RWPE2 (cell line): ENCODE measurements at places on chromosomes 4 and X.

GRCh38 chrX:74018253-74018652, 285.7 kb upstream of the ZCCHC13 start:
- DNase-seq: no peak

- DNase-seq: no peak
These were observed 257.4 kb downstream of the CFAP299 start for GRCh38 chr4:80592950-80593349.

- DNase-seq: no peak
These were observed 652.1 kb downstream of the ANKRD50 start for GRCh38 chr4:124060261-124060918.

DNA sequence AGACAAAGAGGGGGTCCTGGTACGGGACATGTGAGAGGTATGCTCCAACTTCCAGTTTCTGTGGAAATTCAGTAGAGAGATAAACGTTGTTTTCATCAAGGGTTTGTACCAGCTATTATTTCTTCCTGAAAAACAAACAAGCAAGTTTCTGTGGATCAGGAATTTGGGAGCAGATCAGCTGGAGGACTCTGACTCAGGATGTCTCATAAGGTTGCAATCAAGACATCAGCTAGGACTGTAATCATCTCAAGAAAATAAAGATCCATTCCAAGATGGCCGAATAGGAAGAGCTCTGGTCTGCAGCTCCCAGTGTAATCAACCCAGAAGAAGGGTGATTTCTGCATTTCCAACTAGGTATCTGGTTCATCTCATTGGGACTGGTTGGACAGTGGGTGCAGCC, 23.5 kb upstream of the NFKB1 start:
- no peak for DNase-seq

- no peak for DNase-seq
These were observed 62.7 kb downstream of the GAB1 start for GRCh38 chr4:143399113-143399949.

DNA sequence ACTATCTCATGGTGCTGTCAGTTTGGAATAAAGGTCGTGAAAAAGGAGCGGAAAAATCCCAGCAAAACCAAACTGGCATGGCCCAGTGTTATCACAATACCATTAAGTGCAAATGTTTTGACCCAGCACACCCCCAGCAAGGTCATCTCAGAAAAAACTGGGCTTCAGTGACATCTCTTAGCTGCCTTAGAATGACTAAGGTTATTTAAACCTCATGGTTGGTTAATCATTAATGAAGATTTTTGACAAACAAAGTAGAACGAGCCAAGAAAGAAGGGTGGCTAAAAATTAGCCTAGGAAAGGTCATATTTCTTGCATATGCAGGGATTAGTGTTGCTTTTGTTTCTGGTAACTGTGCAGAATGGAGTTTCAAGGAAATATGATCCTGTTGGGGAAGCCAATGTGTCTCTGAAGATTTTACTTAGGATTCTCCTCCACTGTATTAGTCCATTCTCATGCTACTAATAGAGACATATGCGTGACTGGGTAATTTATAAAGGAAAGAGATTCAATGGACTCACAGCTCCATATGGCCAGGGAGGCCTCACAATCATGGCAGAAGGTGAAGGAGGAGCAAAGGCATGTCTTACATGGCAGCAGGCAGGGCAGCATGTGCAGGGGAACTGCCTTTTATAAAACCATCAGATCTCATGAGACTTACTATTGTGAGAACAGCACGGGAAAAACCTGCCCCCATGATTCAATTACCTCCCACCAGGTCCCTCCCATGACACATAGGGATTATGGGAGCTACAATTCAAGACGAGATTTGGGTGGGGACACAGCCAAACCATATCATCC, 83.5 kb downstream of the CHRNA9 start:
- no peak for DNase-seq

GRCh38 chrX:16977771-16978170, 31.3 kb downstream of the REPS2 start:
- DNase-seq: no peak

DNA sequence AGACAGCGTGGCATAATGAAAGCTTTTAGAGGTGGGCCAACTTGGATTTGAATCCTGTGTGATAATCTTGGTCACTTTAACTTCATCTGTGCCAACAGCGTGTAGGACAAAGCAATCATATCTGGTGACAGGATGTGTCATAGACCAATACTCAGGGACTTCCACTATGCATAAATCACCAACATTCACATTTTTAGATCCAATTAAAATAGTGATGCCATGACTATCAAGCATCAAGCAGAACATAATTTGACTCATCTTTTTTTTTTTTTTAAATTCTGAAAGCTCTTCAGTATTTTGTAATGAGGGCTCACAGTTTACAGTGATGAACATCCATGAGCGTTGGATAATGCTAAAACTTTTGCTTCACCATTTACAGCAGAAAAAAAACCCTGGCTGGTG, 27.3 kb upstream of the RAPGEF2 start:
- DNase-seq: no peak

GRCh38 chr4:1271686-1272085, 18.0 kb upstream of the MAEA start:
- DNase-seq: no peak

GRCh38 chr4:81504112-81505003, 32.7 kb upstream of the RASGEF1B start:
- DNase-seq: no peak

DNA sequence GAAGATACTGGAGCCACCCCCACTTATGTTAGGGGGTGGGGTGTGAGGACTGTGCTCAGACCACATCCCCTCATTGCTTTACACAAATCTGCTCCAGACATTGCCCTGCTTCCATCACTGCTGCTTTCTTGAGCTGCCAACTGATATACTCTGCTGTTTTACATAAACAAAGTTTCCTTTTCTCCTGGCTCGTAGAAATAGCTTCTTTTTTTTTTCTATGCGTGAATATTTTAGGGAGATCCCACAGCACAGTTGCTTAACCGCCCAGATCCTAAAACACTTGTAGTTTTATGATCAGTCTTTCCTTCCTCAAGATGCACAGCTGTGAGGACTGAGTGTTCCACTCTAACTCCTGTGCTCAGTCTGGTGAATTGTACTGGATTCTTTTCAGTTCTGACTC, 768.4 kb downstream of the PCDH18 start:
- no peak for DNase-seq

GRCh38 chrX:120402369-120402768, 40.5 kb downstream of the ATP1B4 start:
- DNase-seq: no peak

DNA sequence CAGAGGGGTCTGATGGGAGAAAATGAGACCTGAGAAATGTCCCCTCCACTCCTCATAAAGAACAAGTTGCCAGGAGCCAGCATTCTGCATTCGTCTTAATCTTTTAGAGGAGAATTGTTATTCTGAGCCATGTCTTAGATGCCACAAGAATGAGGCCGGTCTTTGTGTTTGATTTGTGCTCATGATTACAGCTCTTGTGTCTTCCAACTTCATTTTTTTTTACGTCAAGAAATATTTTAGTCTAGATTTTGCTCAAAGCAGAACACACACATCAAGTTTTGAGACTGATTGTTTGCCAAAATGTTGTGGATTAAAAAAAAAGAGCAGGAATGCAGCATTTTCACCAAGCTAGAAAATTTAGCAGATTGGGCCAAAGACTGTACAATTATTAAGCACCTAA, 130.6 kb upstream of the PITX2 start:
- no peak for DNase-seq

- peak; percentile 91 for DNase-seq
These were observed at the start of gene WWC2 for GRCh38 chr4:183098723-183099536. Gene WWC2 (plus strand): TSS chr4:183099257. CDS start chr4:183099492, 235 bp downstream.

GRCh38 chr4:189804894-189805293, 135.8 kb upstream of the FRG1 start:
- DNase-seq: no peak

GRCh38 chrX:1727531-1728027, 112.7 kb downstream of the ASMT start:
- DNase-seq: peak; percentile 80

DNA sequence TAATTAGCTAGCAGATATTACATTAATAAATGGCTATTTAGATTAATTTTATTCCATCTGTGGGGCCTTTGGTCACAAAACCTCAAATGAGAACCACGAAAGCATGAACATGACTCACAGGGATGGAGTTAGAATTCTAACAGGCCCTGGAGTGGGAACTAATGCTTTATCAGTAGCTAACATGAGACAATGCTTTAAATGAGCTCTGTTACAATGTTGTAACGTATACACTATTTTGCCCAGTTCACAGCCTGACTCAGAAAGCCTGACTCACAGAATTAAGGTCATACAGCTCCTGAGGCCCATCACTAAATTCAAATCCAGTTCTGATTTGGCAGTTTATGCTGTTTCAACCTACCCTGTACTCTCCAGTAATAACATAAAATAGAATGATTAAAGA, 23.2 kb downstream of the VEGFC start:
- DNase-seq: no peak

- DNase-seq: no peak
These were observed 8.8 kb upstream of the CDK16 start for GRCh38 chrX:47209508-47210238.

DNA sequence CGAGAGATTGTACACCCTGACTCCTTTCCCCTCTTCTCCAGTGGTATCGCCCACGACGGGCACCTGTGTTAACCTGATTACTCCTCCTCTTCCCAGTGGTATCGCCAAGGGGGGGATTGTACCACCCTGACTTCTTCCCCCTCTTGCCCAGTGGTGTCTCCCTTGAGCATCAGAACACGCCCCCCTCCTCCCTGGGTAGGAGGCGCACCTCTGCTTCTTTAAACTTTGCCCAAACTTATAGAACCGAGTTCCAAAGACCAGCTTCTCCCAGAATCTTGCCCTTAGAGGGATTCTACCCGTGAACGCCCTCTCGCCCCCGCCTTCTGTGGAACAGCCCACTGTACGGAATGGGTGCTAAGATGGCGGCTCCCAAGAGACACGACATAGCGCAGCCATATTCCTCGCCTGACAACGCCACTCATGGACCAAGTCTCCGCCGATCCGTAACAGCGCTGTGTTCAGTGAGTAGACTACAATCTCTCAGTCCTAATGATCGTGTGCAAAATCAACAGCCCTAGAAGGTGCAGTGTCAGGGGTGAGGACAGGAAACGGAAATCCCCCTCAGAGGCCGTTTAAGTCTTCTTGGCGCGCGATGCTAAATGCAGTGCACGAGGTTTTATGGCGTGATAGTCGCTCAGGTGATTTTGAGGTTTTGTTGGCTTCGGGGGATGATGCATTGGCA, 4.2 kb upstream of the ZNF157 start:
- DNase-seq: peak; percentile 62

- DNase-seq: no peak
These were observed 222.9 kb downstream of the PCDH18 start for GRCh38 chr4:137309424-137309823.

DNA sequence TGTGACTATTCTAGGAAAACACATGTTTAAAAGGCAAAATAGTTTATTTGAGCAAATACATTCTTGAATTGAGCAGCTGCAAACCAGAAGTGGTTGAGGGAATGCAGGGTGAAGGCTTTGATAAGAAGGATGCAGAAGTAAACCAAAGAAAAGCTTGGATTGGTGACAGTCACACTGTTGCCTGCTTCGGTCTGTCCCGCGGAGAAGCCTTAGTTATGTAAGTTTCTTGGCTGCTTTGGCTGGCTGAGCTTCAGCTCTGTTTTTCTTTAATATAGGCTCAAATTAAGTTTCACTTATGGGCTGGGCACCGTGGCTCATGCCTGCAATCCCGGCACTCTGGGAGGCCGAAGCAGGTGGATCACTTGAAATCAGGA, 67.6 kb downstream of the FAM53A start:
- no peak for DNase-seq

- no peak for DNase-seq
These were observed 47.4 kb downstream of the NRK start for GRCh38 chrX:105869701-105870100.

DNA sequence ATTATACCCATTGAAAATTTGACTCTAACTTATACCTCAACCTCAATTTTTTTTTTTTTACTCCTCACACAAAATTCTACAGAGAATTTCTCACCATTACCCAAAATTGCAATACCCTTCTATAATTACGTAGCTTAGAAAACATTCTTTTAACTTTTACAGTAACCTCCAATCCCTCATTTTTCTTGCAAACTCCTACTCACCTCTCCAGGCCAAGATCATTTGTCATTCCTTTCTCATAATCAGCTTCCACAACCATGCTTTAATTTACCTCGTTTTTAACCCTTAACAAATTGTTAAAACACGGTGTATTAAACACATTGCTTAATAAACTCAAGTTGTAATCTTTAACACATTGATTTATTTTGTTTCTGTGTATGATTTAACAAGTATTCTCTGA, 289.7 kb upstream of the TRAM1L1 start:
- no peak for DNase-seq

- DNase-seq: no peak
These were observed 52.3 kb upstream of the FAT4 start for GRCh38 chr4:125262502-125262901.

GRCh38 chrX:153764786-153765137, 713 bp downstream of the PLXNB3 start:
- DNase-seq: no peak

DNA sequence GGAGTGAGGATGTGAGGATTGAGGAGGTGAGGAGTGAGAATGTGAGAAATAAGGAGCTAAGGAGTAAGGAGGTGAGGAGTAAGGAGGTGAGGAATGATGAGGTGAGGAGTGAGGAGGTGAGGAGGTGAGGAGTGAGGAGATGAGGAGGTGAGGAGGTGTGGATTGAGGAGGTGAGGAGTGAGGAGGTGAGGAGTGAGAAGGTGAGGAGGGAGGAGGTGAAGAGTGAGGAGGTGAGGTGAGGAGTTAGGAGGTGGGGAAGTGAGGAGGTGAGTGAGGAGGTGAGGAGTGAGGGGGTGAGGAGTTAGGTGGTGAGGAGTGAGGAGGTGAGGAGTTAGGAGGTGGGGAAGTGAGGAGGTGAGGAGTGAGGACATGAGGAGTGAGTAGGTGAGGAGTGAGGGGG, 74.8 kb upstream of the MXD4 start:
- DNase-seq: no peak

- no peak for DNase-seq
These were observed 72.6 kb downstream of the ANAPC4 start for GRCh38 chr4:25449688-25450087.

- DNase-seq: no peak
These were observed 3.0 kb upstream of the PDE6B start for GRCh38 chr4:622071-622995.

GRCh38 chr4:103415801-103416200, 217.7 kb upstream of the CENPE start:
- no peak for DNase-seq

DNA sequence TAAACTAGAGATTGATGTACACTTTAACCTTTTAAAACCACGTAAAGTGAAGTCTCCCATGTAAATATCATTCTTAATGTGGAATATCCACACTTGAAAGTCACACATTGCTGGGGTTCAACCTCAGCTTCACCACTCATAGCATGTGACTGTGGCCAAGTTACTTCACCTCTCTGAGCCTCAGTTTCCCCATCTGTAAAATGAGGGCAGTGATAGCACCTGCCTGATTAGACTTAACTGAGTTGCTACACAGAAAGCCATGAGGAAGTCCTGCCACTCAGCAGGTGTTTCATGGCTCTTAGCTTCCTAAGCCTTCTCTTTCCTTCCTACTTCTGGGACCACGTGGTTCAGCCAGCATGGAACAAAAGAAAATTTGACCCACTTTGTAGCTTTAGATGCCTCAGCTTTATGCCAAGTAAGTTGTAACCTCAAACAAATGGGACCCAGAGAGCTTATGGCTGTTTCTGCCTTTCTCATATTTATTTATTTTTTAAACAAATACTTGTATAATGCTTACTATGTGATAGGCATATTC, 277.3 kb upstream of the KLF3 start:
- no peak for DNase-seq
